GM23248 (cell line): ENCODE measurements at places on chromosomes 12 and 14. TPM values are rescaled to one million over a fixed set of nuclear protein-coding genes. Genes with fewer than 3 reads are reported as not detected.

Gene NANOG
- 0.13 TPM in 1 of 2 replicates, not detected in the other for total RNA-seq

Gene KCNC2
- not detected in 2 replicates for total RNA-seq

Gene CLEC2B
- 6.2 and 7.2 TPM in 2 replicates for total RNA-seq

Gene CCDC197
- not detected in 2 replicates for total RNA-seq

Gene WNT5B
- total RNA-seq = 505 and 529 TPM in 2 replicates

GRCh38 chr12:95205685-95206084 lies 11.6 kb downstream of the FGD6 start:
- peak; percentile 92 for DNase-seq

DNA sequence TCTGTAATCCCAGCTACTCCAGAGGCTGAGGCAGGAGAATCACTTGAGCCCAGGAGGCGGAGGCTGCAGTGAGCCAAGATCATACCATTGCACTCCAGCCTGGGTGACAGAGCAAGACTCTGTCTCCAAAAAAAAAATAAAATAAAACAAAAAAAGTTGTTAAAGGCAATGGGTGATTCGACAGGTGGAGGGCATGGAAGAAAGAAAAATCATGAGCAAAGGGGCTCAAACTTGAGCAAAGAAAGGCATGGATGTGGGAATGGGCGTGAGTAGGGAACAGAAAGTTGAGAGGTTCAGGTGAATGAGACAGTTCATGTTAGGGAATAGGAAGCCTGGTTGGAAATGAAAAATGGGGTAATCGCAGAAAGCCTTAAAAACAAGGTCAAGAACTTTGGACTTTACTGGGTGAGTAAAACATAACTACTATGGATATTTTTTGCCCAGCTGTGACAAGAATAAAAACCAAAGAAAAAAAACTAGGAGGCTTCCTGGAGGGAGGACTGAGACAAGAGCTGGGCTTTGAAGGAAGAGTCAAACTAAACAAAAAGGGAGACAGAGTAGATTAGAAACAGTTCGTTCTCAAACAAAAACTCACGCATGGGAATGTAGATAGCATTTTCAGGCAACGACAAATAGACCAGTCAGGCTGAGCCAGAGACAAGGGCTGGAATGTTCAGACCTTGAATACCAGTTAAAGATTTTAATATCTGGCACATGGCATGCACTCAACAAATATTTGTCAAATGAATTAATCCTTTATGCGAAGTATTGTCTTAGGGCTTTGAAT lies 18.8 kb downstream of the PYM1 start:
- peak; percentile 61 for DNase-seq

DNA sequence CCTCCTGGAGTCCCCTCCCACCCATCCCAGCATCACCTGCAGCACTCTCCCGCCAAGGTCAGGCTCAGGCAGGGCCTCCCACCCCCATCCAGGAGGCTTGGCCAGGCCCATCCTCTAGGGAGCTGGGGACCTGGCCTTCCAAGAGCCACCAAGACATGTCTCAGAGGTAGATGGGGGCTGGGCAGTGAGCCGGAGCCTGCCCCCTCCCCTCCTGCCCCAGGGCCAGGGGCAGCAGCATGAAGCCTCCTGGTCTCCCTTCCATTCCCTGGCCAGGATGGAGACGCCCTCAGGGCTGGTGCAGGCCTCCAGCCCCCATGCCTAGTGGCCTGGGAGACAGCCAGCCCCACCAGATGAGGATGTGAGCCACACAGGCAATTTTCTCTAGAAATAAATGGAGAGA lies 69.3 kb upstream of the C14orf180 start:
- no peak for DNase-seq

GRCh38 chr14:74841230-74842207 lies 34.4 kb downstream of the PROX2 start:
- no peak for DNase-seq

DNA sequence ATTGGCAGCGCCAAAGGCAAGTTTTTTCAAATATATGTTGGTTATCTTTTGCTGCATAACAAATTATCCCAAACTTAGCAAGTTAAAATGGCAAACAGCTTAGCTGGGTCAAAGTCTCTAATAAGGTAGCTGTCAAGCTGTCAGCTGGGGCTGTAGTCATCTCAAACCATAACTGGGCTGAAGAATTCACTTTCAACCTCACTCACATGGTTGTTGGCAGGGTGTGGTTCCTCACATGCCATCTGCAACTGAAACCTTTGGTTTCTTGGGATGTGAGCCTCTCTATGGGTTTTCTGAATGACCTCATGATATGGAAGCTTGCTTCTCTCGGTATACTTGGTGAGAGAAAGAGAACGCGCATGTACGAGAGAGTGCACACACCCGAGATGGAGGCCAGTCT lies 125.4 kb downstream of the LRIG3 start:
- DNase-seq = no peak

- DNase-seq = peak; percentile 87
Observed at GRCh38 chr12:25775968-25776367, 182.5 kb upstream of the RASSF8 start.

- DNase-seq = peak; percentile 11
Observed at GRCh38 chr12:79296871-79297270, 393.9 kb downstream of the PAWR start.

DNA sequence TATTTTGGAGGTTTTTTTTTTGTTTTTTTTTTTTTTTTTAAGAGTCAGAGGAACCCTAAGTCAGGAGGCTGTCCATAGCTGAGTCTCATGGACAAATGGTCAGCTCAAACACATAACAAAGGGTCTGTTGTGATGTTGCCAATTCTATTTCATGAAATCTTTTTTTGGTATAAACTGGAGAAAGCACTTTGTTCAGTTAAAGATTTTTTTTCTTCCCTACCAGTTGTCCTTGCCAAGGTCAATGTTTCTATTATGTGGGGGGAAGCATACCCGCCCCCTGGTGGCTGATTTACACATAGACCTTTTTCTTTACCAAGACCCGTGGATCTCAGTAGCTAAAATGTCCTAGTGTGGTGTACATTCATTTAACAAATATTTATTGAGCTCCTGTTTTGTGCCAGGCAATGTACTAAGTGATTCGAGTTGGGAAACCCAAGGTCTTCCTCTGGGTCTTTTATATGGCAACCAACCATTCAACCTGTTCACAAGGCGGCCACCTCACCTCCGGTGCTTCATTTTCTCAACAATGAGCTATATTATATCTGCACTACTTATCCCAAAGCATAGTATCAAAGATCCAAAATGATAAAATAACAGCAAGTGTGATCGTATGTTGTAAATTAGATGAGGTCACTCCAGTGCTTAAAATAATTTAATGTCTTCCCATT lies 214.5 kb downstream of the PAH start:
- DNase-seq = peak; percentile 67

GRCh38 chr12:1102791-1103450 lies 111.9 kb downstream of the ERC1 start:
- no peak for DNase-seq

DNA sequence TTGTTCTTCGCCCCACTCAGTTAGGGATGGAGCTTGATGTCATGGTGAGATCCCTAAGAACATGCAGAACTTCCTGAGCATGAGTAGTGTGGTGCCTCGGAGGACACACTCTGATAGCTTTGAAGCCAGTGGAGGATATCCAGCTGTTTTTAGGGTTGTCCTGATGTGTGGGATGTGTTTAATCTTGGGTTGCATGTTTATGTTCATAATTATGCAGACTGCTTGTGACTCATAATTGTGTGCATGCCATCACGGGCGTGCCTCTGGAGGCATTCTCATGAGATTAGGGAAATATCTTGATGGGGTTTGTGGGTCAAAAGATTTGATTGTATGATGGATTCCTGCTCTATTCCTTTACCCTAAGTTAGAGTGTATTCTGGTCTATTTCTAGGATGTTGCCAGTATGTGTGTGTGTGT lies 267.4 kb upstream of the PELI2 start:
- DNase-seq = peak; percentile 73

DNA sequence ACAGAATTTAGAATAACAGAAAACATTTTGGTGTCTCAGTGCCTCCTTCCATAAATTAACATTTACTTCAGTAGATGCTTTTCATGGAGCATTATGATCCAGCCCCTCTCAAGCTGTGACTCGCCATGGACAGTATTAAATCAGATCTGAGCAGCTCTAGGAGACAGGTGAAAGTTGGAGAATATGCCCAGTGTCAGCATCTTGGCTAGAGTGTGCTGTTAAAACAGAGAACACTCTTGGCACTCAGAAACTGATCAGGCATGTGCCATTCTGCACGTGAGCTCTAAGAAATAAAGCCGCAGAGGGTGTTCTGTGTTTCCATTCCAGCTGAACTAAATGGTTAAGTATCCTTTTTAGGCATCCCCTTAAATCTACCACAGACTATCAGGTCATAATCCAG lies 68.0 kb downstream of the DIP2B start:
- DNase-seq = peak; percentile 44

GRCh38 chr14:56482310-56482911 lies 97.2 kb upstream of the TMEM260 start:
- DNase-seq = peak; percentile 24

- DNase-seq = no peak
Observed at GRCh38 chr14:90518069-90518940, 121.5 kb downstream of the CALM1 start.

DNA sequence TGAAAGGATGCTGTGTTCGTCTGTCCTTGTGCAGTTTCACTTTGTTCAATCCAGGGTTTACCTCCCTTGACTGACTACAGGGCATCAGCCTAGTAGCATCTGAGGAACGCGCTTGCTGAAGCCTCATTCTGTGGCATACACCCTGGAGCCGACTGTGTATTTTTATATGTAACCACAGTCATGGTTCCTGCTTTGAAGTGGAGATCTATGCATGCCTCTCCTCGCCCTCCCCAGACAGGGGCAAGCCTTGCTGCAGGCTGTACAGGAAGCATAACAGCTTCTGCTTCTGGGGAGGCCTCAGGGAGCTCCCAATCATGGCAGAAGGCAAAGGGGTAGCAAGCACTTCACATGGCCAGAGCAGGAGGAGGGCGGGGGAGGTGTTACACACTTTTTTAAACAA lies 262.1 kb downstream of the BCL11B start:
- no peak for DNase-seq

- DNase-seq = peak; percentile 56
Observed at GRCh38 chr12:105524961-105525360, 194.5 kb downstream of the C12orf75 start.

GRCh38 chr14:96231526-96232130 lies 24.4 kb upstream of the BDKRB1 start:
- DNase-seq = no peak

- DNase-seq = no peak
Observed at GRCh38 chr14:101129521-101130167, 226.1 kb upstream of the RTL1 start.

DNA sequence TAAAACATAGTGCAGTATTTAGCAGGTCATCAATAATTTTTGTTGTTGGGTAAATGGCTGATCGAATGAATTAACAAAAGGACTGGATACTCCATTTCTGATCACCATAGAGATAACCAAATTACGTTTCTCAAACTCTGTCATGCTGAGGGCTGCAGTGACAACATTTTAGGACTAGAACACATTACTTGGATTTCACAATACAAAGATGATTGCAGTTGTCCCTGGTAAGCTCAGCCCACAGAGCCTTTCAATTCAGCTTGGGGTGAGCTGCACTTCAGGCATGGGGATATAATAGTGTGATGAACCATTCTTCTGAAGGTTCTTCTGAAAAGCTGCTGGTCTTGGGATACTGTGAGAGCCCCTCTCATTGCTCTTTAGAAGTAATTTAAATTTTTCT lies 74.3 kb downstream of the FAR2 start:
- peak; percentile 20 for DNase-seq

- peak; percentile 14 for DNase-seq
Observed at GRCh38 chr14:99064262-99064954, 207.6 kb downstream of the BCL11B start.

DNA sequence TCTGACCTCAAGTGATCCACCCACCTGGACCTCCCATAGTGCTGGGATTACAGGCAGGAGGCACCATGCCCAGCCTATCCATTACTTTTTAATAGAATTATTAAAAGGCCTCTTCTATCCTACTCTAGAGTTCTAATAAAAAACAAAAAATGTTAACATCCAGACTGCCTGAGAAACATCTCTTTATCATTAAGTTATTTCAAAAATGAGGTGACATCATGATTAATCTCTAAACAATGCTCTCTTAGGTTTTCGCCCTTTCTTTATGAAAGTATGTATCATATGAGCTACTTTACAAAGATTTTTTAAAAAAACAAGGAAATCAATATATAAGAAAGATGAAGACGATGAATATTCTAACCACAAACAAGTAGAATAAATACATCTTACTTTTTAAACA lies 52.6 kb downstream of the FGD6 start:
- DNase-seq = peak; percentile 30

GRCh38 chr14:68943107-68943506 lies 36.0 kb downstream of the ACTN1 start:
- DNase-seq = no peak

DNA sequence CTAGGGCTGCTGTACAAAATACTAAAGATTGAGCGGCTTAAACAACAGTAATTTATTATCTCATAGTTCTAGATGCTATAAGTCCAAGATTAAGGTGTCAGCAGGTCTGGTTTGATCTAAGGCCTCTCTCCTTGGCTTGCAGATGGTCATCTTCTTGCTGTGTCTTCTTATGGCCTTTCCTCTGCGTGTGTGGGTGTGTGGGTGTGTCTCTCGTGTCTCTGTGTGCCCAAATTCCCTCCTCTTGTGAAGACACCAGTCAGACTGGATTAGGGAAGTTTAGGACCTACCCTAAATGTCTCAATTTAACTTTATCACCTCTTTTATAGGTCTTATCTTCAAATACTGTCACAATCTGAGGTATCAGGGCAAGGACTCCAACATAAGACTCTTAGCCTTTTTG lies 28.3 kb downstream of the DDHD1 start:
- peak; percentile 44 for DNase-seq

DNA sequence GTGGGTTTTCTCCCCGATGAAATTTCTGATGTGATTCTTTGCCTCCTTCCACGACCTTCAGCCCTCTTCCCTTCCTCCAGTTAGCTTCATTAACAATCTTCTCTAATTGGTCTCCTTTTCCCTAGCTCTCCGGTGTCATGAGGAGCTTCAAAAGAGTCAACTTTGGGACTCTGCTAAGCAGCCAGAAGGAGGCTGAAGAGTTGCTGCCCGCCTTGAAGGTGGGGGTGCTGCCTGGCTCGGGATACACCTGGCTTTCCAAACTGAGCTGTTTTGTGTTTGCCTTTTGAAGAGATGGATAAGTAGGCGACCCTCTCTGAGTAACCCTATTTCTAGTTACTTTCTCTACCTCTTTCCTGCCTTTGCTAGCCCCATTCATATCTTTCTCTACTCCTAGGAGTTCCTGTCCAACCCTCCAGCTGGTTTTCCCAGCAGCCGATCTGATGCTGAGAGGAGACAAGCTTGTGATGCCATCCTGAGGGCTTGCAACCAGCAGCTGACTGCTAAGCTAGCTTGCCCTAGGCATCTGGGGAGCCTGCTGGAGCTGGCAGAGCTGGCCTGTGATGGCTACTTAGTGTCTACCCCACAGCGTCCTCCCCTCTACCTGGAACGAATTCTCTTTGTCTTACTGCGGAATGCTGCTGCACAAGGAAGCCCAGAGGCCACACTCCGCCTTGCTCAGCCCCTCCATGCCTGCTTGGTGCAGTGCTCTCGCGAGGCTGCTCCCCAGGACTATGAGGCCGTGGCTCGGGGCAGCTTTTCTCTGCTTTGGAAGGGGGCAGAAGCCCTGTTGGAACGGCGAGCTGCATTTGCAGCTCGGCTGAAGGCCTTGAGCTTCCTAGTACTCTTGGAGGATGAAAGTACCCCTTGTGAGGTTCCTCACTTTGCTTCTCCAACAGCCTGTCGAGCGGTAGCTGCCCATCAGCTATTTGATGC lies 797 bp downstream of the ESPL1 start:
- DNase-seq = peak; percentile 28
